ENCODE measurements at places on chromosomes 4 and X.
A peak's percentile ranks its signal among the peaks of the same experiment; 100 is the strongest.

DNA sequence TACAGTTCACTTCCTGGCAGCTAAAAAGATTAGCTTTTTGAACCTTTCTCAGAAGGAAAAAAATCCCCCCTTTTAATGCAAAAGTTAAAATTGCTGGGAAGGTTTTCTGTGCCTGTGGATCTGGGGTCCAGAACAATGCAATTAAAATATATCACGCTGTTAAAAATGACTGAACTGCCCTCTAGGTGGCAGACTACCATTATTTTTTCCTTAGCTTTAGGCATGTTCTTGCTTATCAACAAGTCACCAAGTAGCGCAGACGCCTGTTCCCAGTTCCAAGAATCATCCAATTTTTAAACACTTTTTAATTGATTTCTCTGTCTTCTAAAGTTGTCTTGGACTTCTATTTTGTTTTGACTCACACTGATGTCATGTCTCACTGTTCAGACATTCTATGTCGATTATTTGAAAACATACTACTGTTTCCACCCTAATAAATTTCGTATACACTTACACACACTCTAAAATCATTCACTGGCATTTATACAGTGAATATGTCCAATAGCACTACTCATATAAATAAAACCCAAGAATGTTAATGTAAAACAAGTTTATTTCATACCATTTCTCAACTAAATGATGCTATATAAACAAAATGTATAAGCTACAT is 661.6 kb downstream of the RAPGEF2 start:
- DNase-seq = no peak

DNA sequence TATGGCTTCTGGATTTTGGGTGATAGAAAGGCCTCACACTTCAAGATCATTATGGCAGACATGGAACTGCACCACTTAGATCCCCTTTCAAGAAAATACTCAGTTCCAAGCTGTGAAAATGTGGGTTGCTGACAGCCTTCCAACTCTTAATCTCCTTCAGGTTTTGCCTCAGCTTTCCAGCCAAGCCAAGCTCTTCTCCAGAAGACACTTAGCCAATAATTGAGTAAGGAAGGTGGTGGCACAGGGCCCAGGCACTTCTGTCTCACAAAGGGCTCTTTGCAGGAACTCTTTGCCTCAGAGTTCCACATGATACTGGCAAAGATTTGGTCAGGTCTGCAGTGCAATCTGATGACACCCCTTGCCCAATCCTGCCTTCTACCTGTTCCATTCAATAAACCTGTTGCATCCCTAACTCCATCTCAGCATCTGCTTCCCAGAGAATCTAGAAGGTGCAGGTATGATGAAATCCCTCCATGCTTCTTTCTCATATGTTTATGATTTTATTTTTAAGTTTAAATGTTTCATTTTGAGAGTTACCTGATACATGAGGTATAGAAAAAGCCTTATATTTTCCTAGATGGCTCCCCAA is 30.6 kb downstream of the ANXA5 start:
- DNase-seq = no peak

GRCh38 chrX:129784371-129784770 is 4.6 kb downstream of the SASH3 start:
- no peak for DNase-seq

- no peak for DNase-seq
Measured at GRCh38 chr4:25144870-25145481, 15.3 kb downstream of the SEPSECS start.

DNA sequence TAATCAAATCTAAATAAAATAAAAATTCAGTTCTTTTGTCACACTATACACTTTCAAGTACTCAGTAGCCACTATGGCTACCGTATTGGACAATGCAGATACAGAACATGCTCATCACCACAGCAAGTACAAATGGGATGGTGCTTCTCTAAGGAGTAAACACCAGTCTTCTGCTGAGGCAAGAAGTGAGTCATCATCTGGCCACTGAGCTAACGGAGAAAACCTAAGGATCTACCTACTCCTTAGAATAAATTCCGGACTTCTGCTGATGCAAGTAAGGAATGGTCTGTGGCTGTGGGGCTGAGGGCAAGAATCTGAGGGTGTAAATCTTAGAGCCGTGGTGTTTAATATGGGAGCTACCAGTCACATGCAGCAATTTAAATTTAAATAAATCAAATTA is 11.3 kb upstream of the RBMXL3 start:
- DNase-seq = no peak

DNA sequence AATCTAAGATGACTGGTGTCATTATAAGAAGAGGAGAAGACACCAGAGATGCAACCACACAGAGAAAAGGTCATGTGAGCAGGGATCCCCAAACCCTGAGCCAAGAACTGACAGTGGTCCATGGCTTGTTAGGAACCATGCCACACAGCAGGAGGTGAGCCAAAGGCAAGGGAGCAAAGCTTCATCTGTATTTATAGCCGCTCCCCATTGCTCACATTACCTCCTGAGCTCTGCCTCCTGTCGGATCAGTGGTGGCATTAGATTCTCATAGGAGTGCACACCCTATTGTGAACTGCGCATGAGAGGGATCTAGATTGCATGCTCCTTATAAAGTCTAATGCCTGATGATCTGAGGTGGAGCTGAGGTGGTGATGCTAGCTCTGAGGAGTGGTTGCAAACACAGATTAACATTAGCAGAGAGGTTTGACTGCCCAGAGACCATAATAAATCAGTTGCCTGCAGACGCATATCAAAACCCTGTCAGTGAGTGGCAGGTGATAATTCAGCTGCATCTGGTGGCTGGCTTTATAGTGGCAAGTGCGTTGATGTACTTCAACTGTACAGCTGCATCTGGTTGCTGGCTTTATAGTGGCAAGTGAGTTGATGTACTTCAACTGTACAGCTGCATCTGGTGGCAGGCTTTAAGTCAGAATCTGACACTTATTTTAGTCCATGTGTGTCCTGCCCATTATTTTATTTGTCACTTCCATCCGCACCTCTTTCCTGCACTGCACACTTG is 19.8 kb upstream of the CXCL2 start:
- no peak for DNase-seq

GRCh38 chr4:78673337-78673736 is 102.8 kb upstream of the BMP2K start:
- no peak for DNase-seq

DNA sequence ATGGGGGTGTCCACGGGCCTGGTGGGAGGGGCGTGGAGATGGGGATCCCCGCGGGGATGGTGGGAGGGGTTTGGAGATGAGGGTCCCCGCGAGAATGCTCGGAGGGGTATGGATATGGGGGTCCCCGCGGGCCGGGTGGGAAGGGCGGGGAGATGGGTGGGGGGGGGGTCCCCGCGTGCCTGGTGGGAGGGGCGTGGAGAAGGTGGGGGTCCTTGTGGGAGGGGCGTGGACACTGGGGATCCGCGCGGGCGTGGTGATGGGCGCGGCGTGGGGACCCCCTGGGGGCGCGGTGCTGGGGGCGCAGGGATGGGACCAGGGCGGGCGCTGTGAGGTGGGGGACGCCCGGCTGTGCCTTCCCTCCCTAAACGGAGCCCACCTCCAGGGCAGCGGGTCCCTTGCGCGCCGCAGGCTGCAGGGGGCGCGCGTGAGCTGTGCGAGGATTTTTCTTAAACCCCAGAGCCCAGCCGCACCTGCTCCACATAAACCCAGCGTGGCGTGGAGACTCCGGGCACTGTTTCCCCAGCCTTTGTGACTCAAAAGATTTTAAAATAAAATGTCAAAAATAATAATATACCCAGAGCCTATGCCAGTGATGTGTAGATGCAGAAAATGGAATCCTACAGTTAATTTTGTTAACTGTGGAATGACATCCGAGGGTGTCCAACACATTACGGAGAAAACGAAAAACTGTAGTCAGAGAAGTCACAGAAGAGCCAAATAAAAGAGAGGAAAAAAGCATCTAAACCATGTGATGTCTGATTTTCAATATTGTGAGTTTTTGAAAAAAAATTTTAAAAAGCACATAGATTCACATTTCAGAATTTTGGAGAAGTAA is 1.5 kb upstream of the ASMTL start:
- DNase-seq = peak; percentile 90

- no peak for DNase-seq
Measured at GRCh38 chr4:144494280-144494679, 151.7 kb upstream of the HHIP start.

GRCh38 chrX:119654112-119654531 is 38.8 kb downstream of the SEPTIN6 start:
- DNase-seq = peak; percentile 17

DNA sequence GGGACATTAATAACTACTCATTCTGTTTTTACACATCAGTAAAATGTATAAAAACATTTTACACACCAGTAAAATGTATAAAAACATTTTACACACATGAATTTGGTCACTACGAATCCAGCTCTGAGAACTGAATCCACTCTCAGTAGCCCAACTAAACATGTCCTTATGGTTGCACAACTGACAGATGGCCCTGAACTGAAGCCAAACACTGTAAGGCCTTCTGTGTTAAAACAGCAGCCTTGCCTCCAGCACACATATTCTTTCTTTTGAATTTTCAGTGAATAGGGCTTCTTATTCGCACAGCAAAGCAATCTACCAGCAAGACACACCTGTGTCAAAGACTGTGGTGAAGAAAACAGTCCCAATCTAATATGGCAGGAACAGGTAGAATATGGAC is 169.9 kb upstream of the FMR1 start:
- DNase-seq = no peak

GRCh38 chr4:2824329-2824835 is 19.3 kb upstream of the ADD1 start:
- no peak for DNase-seq

GRCh38 chr4:82430964-82431745 is 765 bp downstream of the ENOPH1 start:
- peak; percentile 33 for DNase-seq

DNA sequence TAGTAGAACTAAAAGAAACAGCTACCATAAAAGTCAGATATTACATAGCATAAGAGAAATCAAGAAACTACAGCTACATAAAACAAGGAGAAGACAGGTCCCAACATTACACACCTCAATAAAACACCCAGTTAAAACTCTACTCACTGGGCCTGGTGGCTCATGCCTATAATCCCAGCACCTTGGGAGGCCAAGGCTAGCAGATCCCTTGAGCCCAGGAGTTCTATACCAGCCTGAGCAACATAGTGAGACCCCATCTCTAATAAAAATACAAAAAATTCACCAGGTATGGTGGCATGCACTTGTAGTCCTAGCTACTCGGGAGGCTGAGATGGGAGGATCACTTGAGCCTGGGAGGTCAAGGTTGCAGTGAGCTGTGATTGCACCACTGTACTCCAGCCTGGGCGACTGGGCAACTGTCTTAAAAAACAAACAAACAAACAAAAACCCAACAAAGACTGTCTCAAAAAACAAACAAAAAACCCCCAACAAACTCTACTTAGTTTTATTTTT is 15.2 kb upstream of the TXLNG start:
- DNase-seq = no peak

GRCh38 chr4:16225863-16226815 is at the start of gene TAPT1:
Gene TAPT1, minus strand, starts transcription at chr4:16226471. Its CDS starts 14 bp downstream, at chr4:16226457.
- peak; percentile 66 for DNase-seq

DNA sequence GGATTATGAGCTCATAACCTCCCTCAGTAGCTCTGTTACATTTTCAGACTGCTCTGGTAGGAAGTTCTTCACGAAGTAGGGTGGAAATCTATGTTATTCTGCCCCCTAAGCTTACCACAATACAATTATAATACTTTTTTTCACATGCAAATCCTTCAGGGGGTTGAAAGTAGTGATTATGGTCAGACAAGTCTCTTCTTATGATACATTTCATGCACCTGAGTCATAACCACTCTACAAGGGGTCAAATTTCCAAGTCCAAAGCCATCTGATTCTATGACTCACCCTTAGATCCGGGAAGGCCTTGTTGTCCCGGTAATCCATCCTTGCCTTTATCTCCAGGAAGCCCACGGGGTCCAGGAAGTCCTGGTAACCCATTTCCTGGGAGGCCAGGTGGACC is 95.2 kb downstream of the ATG4A start:
- no peak for DNase-seq

GRCh38 chrX:107713543-107714205 is 61.9 kb downstream of the TSC22D3 start:
- DNase-seq = no peak

GRCh38 chr4:80790152-80790551 is 240.4 kb upstream of the BMP3 start:
- no peak for DNase-seq

- no peak for DNase-seq
Measured at GRCh38 chr4:85790582-85790981, 315.6 kb downstream of the ARHGAP24 start.

GRCh38 chr4:23945451-23946017 is 55.7 kb upstream of the PPARGC1A start:
- DNase-seq = no peak

DNA sequence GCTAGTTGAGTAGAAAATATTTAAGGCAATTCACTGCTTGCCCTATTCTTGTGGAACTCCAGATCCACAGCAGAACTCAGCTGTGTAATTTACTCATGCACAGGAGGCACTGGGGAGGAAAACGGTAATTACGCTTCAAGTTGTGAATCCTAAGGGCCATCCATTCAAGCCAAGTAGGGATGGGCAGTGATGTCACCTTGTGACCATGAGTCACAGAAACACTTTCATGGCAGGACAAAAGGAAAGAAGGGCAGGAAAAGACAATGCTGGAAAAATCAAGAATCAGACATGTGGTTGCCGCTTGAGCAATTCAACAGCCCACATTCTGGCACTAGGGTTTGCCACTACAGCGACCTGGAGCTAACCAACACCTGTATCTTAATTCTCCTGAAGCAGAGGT is 1.4 kb downstream of the PAQR3 start:
- DNase-seq = no peak

DNA sequence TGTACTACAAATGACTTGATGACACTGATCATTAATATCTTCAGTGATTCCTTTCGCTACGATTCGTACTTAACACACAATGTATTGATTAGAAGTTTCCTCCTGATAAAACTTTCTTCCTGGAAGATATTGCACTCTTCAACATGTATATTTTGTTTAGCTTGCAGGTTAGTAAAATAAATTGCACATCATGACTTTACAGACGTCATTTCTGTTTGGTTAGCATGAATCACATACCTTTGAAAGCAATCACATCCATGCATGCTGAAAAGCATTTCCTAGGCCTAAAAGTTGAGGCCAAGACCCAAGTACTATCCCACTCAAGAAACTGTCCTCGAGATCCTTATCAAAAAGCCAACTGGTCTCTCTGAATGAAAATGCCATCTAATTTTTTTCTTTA is 1841.0 kb upstream of the PCDH7 start:
- no peak for DNase-seq

- no peak for DNase-seq
Measured at GRCh38 chrX:96987228-96987627, 103.5 kb downstream of the RPA4 start.

- DNase-seq = no peak
Measured at GRCh38 chr4:36208893-36209473, 35.3 kb downstream of the ARAP2 start.

DNA sequence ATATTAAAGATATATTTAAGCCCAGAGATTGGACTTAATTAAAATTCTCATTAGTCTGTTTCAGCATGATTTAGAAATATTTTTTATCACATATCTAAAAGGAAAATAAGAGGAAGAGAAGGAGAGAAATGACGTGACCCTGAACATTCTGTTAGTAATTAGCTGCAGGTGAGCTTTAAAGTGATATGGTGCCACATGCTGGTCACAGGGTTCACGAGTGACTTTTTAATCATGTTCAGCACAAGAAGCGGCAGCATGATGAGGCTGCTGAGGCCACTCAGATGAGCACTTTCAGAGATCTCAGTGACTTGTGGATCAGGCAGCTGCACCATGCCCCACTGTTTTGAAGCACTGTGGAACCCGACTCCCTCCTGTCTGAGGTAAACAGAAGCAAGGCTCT is 37.9 kb upstream of the NPY2R start:
- no peak for DNase-seq

Data from activated CD4-positive, alpha-beta T cell treated with anti-CD3 and anti-CD28 coated beads, Interleukin-2, amount 50 U/mL, for 4 hours (primary cell).